ENCODE measurements at places on chromosomes 7 and 10.

- DNase-seq = no peak
These were observed 1.9 kb upstream of the VOPP1 start for GRCh38 chr7:55574051-55574717.

GRCh38 chr10:99775850-99776249 lies 6.6 kb upstream of the ABCC2 start:
- DNase-seq = no peak

GRCh38 chr7:111736552-111736874 lies 174.2 kb upstream of the IMMP2L start:
- DNase-seq = no peak

GRCh38 chr7:108263425-108263824 lies 133.3 kb upstream of the LAMB4 start:
- peak; percentile 93 for DNase-seq

DNA sequence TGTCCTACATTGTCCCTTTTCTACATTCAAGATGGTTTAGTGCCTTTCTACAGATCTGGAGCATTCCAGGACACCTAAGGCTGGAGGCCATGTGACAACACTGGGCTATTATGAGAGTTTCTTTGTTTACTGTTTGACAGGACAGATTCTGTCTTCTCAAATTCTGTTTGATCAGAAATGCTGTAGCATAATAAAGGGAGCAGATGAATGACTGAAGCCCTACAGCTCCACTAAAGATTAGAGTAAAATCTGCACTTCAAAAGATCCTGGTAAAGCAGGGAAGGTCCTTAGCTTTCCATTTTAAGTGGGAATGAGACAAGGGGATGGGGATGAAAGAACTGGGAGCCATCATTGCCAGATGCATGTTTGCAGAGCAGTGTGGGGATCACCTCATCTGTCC lies 38.4 kb downstream of the TMEM229A start:
- DNase-seq = no peak

GRCh38 chr10:79116368-79116767 lies 47.6 kb downstream of the ZMIZ1 start:
- DNase-seq = no peak

- peak; percentile 94 for DNase-seq
These were observed at the start of gene AVL9 for GRCh38 chr7:32495298-32496051. TSS of gene AVL9 (plus strand) at chr7:32495489. CDS start at chr7:32495710, 221 bp downstream.

GRCh38 chr10:31393844-31394243 lies 74.8 kb downstream of the ZEB1 start:
- no peak for DNase-seq

- DNase-seq = no peak
These were observed 1.1 kb downstream of the RALA start for GRCh38 chr7:39624442-39624807.

Data from NCI-H187 (cell line).